ENCODE measurements at places on chromosomes 2 and 18. TPM values are rescaled to one million over a fixed set of nuclear protein-coding genes. Genes with fewer than 3 reads are reported as not detected.

The GAREM2 gene
- 5.5 TPM for total RNA-seq

The TUBA4B gene
- not detected for total RNA-seq

The POMC gene
- total RNA-seq, result 3.4 TPM

The SP5 gene
- total RNA-seq, result 0.77 TPM

The GKN2 gene
- not detected for total RNA-seq

The GPR39 gene
- 1.1 TPM for total RNA-seq

All from camera-type eye (tissue), 1 donor.